MM.1S (cell line): ENCODE measurements at places on chromosomes 5 and 9.
A peak's percentile ranks its signal among the peaks of the same experiment; 100 is the strongest.

DNA sequence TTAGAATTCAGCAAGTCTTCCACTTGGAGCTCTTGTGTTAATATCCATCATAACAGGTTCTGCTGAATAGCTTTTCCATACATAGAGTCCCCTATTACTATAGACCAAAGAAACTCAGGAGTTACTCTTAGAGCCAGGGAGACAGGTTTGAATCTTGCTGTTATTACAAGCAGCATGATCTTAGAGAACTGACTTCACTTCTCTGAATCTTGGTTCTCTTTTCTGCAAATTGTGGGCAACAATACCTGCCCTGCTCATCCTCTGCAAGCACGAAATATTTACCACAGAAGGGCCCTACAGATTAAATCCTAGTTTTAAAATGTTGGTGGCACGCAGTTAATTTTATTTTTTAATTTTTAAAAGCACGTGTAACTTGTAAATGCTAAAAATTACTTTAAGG, 111.7 kb downstream of the TLR4 start:
- DNase-seq: no peak

GRCh38 chr9:121359351-121360294, 10.4 kb downstream of the STOM start:
- DNase-seq: peak; percentile 75

DNA sequence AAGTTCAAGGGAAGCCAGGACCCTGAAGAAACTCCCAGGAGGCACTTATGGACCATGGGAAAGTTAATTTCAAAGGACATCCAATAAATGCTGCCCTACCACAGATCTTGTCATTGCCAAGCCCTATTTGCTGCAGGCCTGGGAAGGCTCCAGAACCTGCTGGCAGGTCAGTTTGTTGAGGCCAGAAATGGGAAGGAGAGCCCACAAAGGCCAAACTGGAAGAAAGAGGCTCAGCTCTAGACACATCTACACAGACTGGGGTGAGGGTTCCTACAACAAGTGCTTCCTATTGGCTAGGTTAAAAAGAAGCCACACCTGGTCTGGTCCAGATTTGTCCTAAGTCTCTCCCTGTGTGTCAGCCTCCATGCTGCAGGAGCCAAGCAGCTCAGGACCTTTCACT, 94.4 kb downstream of the SIL1 start:
- DNase-seq: no peak

GRCh38 chr5:99587983-99588382, 659.2 kb upstream of the CHD1 start:
- DNase-seq: no peak

- no peak for DNase-seq
These were observed 9.1 kb downstream of the ZDHHC12 start for GRCh38 chr9:128714586-128715435.

DNA sequence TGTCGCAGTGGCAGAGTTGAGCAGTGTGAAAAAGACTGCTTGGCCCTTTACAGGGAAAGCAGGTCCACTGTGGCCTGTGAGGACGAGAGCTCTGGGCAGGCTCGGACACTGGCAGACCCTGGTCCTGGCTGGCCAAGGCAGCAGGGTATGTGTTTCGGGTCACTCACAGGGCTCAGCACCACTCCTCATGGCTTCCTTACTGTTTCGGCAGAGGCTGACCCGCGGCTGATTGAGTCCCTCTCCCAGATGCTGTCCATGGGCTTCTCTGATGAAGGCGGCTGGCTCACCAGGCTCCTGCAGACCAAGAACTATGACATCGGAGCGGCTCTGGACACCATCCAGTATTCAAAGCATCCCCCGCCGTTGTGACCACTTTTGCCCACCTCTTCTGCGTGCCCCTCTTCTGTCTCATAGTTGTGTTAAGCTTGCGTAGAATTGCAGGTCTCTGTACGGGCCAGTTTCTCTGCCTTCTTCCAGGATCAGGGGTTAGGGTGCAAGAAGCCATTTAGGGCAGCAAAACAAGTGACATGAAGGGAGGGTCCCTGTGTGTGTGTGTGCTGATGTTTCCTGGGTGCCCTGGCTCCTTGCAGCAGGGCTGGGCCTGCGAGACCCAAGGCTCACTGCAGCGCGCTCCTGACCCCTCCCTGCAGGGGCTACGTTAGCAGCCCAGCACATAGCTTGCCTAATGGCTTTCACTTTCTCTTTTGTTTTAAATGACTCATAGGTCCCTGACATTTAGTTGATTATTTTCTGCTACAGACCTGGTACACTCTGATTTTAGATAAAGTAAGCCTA, 15.7 kb downstream of the SQSTM1 start:
- DNase-seq: peak; percentile 26
